ENCODE measurements at places on chromosomes 12 and 14.
A peak's percentile ranks its signal among the peaks of the same experiment; 100 is the strongest.

GRCh38 chr14:65184032-65184764, 81.9 kb upstream of the MAX start:
- DNase-seq: no peak

DNA sequence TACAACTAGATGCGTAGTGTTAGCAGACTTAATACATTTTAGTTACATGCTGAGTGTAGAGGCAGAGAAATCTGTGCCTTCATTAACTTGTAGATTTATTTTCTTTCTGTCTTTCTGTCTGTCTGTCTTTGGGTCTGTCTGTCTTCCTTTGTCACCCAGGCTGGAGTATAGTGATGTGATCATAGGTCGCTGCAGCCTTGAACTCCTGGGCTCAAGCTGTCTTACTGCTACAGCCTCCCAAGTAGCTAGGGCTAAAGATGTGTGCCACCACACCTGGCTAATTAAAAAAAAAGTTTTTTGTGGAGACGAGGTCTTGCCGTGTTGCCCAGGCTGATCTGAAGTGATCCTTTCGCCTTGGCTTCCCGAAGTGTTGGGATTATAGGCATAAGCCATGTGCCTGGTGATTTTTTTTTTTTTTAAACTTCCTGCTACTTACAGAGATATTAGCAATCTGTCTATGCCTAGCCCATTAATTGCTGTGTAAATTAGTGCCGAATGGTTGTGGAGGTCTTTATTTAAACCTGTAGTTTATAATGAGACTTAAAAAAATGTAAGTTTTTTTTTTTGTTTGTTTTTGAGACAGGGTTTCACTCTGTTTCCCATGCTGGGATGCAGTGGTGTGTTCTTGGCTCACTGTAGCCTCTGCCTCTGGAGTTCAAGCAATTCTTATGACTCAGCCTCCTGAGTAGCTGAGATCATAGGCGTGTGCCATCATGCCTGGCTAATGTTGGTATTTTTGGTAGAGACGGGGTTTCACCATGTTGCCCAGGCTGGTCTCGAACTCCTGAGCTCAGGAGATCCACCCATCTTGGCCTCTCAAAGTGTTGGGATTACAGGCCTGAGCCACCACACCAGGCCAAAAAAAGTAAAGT, 22.8 kb downstream of the ERC1 start:
- no peak for DNase-seq

DNA sequence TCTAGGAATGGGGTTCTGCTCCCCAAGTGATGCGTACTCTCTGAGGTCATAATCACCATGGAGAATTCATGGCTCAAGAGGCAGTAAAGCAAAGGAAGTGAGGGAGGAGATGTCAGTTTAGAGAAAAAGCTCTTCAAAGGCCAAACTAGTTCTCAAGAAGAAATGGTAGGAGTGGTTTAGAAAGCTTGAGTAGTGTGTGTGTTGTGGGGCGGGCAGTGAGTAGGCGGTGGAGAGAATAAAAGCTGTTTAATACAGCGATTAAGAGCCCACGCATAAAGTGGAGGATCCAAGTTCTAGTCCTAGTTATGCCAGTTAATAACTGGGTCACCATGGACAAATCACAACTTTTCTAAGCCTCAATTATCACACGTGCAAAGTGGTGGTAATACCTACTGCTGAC, 55.6 kb downstream of the PTPN21 start:
- no peak for DNase-seq

- DNase-seq: no peak
These were observed 36.7 kb downstream of the TBC1D15 start for GRCh38 chr12:71876137-71876799.

DNA sequence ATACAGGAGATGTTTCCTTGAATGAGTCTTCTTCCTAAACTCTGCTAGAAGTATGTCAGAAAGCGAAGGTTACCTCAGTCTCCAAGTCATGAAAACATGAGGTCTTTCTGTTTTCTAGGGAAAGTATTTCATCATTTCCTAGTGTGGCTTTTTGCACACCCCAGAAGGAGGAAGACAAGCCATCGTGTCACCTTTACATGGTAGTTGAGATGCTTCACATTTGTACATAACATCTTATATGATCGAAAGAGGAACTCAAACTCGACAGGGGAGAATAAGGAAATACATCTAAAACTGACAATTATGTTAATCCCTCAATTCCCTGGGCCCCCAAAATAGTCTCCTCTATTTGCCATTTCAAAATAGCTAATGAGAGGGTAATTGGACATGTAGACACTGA, 214.1 kb upstream of the PLEKHG7 start:
- DNase-seq: no peak

DNA sequence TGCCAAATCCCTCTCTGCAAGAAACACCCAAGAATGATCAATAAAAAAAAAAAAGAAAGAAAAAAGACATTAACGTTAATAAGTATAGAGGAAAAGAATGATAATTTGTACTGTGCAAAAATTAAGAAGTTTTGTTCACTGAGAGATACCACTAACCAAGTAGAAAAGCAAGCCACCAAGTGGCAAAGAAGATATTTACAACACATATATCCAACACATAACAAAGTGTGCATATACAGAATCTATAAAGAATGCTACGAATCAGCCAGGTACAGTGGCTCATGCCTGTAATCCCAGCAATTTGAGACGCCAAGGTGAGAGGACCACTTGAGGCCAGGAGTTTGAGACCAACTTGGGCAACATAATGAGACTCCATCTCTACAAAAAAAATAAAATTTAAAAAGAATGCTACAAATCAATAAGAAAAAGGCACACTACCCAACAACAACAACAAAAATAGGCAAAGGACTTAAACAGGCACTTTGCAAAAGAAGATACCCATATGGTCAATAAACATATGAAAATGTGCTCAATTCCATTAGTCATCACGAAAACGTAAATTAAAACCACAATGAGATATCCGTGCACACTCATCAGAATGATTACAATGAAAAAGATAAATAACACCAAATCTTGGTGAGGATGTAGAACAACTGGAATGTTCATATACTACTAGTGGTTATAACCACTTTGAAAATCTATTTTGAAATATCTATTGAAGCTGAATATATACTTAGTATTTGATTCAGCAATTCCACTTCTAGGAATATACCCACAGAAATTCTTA, 19.8 kb downstream of the GALNT4 start:
- DNase-seq: no peak

- no peak for DNase-seq
These were observed 111.5 kb downstream of the NT5DC3 start for GRCh38 chr12:103729499-103729898.

- DNase-seq: peak; percentile 94
These were observed 59.4 kb downstream of the TSPAN11 start for GRCh38 chr12:30985814-30986452.

DNA sequence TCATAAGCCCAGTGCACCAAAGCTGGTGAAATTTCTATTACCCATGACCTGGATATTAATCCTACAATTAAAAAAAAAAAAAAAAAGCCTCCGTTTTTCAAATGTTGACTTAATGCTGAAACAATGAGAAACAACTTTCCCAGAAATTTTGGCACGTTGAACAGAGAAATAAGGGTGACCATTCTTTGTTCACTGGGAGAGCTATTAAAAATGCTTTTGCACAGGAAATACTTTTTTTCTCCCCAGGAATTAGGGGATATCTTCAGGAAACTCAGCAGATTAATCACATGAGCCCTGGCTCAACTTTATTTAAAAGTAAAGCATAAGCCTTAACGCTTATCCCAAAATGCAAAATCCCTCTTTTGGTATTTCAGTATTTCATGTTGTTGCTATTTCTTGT, 54.8 kb upstream of the FLRT2 start:
- DNase-seq: no peak

DNA sequence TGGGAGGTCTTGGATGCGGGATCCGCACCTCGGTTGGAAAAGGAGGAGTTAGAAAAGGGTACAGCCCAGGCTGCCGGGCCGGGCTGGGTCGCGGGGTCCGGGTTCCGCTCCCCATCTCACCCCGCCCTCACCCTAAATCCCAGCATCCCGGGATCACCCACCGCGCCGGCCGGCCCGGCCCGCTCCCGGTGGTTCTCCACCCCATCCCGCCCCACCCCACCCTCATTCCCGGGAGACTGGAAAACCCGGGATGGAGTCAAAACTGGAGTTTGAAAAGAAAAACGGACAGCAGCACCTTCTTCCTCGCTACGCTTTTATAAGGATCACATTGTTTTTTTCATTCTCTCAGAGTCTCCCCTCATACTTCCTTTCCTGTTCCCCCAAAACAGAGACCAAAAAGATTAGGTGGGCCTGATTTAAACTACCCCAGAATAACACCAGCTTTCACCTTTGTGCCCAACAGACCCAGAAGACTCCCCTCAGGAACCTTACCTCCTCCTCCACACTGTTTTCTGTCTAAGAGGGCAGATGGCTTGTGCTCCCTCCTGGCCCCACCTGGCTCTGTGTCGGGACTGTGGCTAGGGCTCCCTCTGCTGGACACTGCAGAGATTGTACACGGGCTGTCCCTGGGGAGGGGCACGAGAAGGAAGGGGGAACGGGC, 2.8 kb downstream of the GLI1 start:
- peak; percentile 100 for DNase-seq

GRCh38 chr12:24244801-24245200, 295.3 kb upstream of the SOX5 start:
- no peak for DNase-seq

DNA sequence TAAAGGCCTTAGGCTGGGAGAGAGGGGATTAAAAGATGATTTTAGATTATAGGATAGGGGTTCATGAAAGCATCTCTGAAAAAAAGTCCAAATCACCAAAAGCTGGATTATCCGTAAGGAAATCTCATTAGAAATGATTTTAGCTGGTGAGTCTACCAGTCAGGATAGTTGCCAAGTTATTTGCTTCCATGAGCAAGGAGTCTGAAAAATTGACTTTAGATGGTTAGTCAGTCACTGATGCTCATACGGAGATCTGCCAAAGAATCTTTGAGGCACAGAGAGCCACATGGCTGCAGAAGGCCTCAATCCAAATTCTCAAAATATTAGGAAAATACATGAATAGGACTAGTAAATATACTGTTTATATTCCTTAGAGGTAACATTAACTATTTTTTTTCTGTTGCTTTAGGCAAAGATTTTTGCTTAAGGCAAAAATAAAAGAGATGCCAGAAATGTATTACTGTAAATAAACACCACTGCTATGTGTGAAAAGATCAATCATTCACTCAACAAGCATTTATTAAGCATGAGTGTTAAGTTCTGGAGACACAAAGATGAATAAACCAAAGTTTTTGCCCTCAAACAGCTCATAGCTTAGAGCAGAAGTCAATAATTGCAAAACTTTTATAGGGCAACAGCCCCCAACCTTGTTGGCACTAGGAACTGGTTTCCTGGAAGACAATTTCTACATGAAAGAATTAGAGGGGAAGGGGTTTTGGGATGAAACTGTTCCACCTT, 105.2 kb downstream of the BBS10 start:
- DNase-seq: no peak

DNA sequence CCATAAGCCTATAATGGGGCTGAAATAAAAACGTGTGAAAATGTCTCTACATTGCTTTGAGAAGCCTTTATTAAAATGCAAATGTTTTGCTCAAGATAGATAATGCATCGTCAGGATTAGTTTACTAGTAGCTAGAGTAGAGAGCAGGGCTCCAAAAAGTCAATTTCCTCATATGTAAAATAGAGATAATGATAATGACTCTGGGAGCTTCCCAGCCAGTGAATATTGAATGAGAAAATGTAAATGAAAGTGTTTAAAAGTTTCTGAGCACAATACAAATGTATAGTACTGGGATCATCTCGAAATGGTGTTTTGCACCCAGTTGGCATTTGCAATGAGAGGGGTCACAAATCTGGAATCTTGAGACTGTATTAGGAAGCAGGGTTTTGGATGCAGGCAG, 135.3 kb downstream of the OTOGL start:
- DNase-seq: no peak

- DNase-seq: peak; percentile 61
These were observed 199.9 kb upstream of the RTL1 start for GRCh38 chr14:101103321-101103901.

DNA sequence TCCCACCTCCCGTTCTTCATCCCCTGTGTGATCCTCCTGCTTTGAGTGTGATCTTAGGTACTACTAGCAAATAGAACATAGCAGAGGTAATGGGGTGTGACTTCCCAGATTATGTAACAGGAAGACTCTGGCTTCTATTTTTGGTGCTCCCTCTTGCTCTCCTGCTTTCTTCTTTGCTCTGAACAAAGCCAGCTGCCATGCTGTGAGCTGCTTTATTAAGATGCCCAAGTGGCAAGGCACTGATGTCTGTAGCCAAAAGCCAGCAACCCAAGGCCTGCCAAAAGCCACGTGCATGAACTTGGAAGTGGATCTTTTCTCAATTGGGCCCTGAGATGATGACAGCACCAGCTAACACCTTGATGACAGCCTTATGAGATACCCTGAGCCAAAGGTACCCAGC, 5.8 kb upstream of the MFAP5 start:
- no peak for DNase-seq

DNA sequence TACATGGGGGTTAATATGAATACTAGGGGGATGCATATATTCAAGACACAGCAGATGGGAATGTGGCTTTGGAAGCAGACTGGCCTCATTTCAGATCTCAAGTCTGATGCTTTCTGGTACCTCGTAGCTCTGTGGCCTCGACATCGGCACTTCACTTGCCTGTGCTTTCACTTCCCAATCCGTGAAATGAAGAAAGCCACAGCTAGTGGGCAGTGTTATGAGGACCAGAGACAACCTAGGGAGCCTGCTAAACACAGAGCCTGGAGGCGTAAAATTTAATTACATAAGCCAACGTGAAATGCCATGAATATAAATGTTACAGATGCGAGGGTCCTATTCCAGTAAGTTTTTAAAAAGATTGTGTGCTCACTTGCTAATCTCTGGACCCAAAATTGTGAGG, 286.0 kb downstream of the TMEM132D start:
- DNase-seq: no peak

- DNase-seq: no peak
These were observed 2.9 kb downstream of the RAD52 start for GRCh38 chr12:946631-947030.

GRCh38 chr12:12159988-12160387, 89.2 kb downstream of the BCL2L14 start:
- no peak for DNase-seq

DNA sequence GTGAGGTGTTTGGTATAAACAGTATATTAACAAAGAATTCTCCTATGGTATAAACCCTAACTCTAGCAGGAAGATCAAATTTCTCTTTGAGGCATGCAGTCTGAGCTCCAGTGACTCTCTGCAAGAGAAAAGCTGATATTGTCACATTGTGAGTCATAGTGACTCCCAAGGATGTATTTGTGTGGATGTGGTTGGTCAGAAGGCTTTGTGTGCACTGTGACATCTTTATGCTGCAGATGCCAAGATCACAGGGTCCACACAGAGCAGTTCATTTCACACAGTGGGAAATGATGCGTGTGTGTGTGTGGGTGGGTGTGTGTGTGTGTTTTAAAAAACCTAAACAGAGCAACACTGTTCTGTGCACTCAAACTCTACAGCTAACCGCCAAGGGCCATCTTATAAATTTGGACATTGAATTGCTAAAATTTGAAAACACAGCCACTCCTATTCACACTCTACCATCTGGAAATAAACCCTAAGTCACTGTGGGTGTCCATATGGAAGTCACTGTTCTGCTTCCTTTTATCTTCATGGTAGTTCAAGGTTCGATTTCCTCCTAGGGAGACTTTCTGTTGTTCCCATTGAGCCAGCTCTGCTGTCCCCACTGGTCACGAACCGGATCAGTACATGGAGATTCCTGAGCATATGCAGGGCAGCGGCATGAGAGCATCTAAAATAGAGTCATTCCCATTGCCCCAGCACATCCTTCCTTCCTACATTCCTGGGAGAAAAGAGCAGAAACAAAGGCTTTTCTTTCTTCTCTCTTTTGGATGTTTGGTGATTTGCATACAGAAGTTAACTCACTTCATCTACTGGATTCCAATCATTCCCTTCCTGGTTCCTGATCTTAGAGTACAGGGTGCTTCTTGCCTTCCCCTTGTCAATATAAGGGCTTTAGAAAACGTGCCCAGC, 727.6 kb downstream of the DIO2 start:
- peak; percentile 60 for DNase-seq
